ENCODE measurements at places on chromosomes 12 and 14.

DNA sequence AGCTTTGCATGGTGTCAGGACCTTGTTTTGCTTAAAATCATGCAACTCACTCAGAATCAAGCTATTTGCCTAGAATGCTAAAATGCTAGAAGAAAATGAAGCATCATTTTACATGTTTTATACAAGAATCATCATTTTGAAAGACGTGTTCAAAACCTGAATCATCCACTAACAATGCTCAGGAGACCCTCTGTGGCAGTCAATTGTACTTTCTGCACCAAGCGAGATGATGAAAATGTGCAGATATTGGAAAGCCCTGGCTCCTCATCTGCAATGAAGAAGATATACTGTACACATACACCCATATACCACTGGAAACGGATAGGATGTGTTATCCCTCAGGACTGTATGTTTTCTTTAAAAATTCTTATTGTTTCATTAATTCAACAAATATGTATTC, 92.7 kb downstream of the DYRK2 start:
- DNase-seq, result no peak

DNA sequence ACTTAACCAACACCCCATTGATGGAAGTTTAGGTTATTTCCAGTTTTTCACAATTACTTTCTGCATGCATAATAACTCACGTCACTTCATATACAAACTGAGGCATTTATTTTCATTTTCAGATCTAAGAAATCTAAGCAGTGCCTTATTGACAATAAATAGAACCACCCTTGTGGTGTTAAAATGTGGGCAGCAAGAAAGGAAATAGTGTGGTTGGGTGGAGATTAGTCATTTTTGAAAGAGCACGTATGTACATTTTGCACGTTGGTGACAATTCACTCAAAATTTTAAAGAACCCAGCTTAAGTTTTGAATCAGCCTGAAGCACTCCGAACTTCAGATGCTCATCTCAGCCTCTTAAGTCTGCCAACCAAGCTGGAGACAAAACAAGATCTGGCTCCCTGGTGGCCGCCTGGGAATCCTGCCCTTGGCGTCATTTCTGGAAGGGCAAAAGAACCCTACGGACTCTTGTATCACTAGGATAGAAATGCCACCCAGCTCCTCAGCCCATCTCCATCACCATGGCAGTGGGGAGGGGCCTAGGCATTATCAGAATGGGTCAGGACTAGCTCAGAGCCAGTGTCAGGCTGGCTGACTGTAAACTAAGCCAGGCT, 89.5 kb upstream of the BCL2L14 start:
- peak; percentile 14 for DNase-seq

DNA sequence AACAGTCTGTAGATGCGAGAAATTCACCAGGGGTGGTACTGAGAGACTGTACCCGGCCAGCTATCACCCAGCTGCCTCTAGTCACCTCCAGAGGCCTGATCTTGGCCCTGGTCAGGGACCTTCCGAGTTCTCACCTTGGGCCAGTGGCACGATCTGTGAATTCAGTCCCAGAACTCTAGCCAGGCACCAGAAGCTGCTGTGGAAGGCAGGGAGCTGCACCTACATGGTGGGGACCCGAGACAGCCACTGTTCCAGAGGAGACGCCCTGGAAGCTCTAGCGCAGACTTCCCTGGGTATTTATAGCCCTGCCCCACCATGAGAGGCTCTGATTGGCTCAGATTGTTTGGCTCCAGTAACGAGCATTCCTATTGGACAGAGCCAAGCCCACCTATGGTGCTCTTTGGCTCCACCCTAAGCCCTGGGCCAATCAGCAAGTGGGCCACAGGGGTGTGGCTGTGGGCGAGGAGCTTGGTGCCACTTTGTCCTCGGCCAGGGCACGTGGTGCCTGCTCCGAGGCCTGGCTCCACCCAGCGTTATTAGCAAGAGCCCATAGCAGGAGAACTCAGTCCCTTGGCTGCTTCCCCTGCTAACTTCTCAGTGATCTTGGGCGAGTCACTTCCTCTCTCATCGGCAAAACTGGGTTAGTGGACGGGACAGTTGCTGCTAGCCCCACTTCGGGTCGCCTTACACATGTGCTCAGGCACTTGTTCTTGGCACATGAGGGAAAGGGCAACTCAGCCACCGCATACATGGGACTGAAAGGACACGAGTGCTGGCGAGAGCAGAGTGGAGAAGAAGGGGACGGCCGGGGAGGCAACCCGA, 89.0 kb upstream of the BCL11B start:
- DNase-seq, result no peak

DNA sequence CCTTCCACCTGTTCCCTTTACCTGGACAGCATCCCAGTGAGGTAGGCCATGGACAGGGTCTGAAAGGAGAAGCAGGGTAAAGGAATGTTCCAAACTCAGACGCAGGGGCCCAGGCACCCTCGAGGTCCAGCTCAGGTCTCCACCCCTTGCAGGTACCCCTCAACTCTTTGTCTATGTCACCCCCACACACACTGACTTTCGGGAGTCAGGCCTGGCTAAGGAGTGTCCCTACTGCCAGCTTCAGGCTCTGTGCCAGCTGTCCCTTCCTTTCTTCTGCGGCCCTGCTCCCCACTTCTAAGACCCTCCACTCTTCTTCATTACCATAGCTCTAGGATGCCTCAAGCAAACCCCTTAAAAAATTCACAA, 13.6 kb downstream of the FAIM2 start:
- no peak for DNase-seq

DNA sequence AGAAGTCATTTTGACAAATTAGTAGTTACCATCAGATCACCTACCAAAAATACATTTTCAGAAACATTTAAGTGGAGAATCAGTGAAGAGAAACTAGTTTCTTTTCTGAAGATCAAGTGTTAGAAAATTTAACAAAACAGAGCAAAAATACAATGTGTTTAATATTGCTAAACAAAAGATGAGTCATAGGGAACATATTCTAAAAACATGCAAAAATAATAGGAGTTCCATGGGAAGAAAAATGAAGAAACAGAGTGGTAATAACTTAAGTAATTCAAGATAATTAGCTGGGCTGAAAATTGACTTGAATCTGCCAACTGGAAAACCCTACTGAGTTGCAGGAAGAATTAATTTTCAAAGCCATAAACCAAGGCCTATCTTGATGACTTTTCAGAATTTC, 111.5 kb upstream of the KITLG start:
- no peak for DNase-seq

GRCh38 chr12:105221583-105222283, 14.2 kb downstream of the APPL2 start:
- DNase-seq, result no peak

- DNase-seq, result no peak
Measured at GRCh38 chr12:112947761-112948160, 9.5 kb downstream of the OAS3 start.

- no peak for DNase-seq
Measured at GRCh38 chr12:131112021-131112420, 158.3 kb downstream of the ADGRD1 start.

DNA sequence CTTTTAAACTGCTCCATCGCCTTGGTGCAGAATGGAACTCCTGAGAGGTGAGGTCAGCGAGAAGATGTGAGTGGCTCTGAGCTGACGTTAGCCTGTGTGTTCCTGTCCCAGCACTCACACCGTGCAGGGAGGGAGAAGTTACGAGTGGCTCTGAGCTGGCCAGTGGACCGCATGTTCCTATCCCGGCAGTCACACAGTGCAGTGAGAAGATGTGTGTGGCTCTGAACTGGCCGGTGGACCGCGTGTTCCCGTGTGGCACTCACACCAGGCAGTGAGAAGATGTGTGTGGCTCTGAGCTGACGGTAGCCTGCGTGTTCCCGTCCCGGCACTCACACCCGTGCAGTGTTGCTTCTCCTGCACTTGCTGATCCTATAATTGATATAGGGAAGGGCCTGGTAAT, 59.9 kb downstream of the VCPKMT start:
- no peak for DNase-seq

DNA sequence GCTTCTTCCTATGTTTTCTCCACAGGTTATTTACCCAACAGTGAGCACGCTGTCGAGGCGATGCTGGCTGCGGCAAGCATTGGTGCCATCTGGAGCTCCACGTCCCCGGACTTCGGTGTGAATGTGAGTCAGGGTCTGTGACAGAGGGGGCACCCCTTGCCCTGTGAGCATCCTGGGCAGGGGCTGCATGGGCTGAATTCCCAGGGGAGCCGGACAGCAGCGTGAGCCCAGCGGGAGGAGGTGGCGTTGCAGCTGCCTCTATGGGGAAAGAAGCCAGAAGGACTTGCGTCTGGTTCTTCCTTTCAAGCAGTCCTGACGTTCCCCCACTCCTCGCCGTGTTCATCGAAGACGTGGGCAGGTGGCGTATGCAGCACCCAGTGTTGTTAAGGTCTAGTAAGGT, 26.2 kb downstream of the AACS start:
- DNase-seq, result no peak

GRCh38 chr14:69797573-69798338, 715 bp upstream of the SLC10A1 start:
- DNase-seq, result no peak

GRCh38 chr12:13839365-13840336, 141.8 kb downstream of the GRIN2B start:
- DNase-seq, result no peak
